GM23248 (cell line): ENCODE measurements at places on chromosomes 12 and 14. TPM values are rescaled to one million over a fixed set of nuclear protein-coding genes. Genes with fewer than 3 reads are reported as not detected.

MUCL1 gene
- not detected in 2 replicates for total RNA-seq

POTEM gene
- not detected in 2 replicates for total RNA-seq

GRCh38 chr12:14964406-14964805, 3.0 kb upstream of the ARHGDIB start:
- H3K27me3 ChIP-seq = no peaks in the 10 kb centered on the region
- no peaks in the 10 kb centered on the region; the same call in 1 of the 2 replicates for H3K4me1 ChIP-seq
- H3K27ac ChIP-seq = no peak overlapping the region
- no peak for DNase-seq

RIMKLB gene
- 21.9 and 23.2 TPM in 2 replicates for total RNA-seq

GRCh38 chr12:111775205-111776193, 8.8 kb downstream of the ALDH2 start:
- H3K4me1 ChIP-seq = no peaks in the 10 kb centered on the region; the same call in 1 of the 2 replicates
- H3K4me3 ChIP-seq = no peak overlapping the region
- no peaks in the 10 kb centered on the region for H3K27me3 ChIP-seq
- no peak overlapping the region for H3K27ac ChIP-seq
- DNase-seq = no peak

DNA sequence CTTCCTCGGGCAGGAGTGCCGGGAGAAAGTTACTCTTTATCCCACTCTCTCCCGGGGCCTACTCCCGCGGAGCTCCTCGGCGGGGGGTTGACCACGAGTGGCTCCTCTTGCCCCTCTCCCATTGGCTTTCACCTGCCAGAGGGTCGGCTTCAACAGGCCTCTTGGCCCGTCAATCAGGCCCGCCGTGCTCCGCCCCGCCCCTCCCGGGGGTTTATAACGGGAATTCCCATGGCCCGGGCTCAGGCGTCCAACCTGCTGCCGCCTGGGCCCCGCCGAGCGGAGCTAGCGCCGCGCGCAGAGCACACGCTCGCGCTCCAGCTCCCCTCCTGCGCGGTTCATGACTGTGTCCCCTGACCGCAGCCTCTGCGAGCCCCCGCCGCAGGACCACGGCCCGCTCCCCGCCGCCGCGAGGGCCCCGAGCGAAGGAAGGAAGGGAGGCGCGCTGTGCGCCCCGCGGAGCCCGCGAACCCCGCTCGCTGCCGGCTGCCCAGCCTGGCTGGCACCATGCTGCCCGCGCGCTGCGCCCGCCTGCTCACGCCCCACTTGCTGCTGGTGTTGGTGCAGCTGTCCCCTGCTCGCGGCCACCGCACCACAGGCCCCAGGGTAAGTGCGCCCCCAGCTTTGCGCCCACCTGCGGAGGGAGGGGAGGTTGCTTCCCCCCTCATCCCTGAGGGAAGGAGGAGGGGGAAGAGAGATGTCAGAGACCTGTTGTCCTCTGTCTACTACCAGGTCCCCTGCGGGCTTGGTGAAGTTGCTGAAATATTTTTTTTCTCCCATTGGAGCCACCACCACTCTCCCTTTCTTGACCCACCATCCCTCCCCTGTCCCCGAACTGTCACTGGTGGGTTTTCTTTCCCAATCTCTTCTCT, at the start of gene SMOC1:
TSS of gene SMOC1 (plus strand) at position 242 of the 869 bp plus-strand sequence. CDS start at position 505, 263 bp downstream.
- peak within 1 kb of the TSS; percentile 54 for H3K4me3 ChIP-seq
- no peaks in the 10 kb centered on the region for H3K4me1 ChIP-seq
- H3K36me3 ChIP-seq = no peaks in the 10 kb centered on the region
- peak; percentile 48 for DNase-seq

MON2 gene
- 26.8 and 30.1 TPM in 2 replicates for total RNA-seq
